Natural killer cell treated with Interleukin-12 subunit alpha and Interleukin-12 subunit beta and Interleukin-15 and Interleukin-18, amount 100 ng/mL, for 72 hours (primary cell): ENCODE measurements at places on chromosomes 4 and X. TPM values are rescaled to one million over a fixed set of nuclear protein-coding genes. Genes with fewer than 3 reads are reported as not detected.
A peak's percentile ranks its signal among the peaks of the same experiment; 100 is the strongest.

MECP2 gene
- total RNA-seq: 65.5 TPM

VCX3B gene
- not detected for total RNA-seq

RNF4 gene
- 136 TPM for total RNA-seq

DNA sequence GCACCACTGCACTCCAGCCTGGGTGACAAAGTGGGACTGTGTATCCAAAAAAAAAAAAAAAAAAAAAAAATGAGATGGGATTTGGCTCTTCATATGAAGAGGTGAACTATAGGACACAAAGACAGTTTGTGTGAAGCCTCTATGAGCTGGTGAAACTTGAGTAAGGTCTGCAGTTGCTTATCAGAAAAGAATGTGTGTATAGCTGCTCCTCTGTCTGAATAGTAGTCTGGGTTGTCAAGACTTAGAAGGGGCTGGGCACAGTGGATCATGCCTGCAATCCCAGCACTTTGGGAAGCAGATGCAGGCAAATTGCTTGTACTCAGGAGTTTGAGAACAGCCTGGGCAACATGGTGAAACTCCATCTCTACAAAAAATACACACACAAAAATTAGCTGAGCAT is 82.8 kb downstream of the ARSF start:
- DNase-seq: no peak

GRCh38 chrX:153525451-153525850 is 8.0 kb downstream of the ATP2B3 start:
- no peak for DNase-seq

- DNase-seq: no peak
Measured at GRCh38 chr4:180280726-180281297, 1962.4 kb upstream of the TENM3 start.

DNA sequence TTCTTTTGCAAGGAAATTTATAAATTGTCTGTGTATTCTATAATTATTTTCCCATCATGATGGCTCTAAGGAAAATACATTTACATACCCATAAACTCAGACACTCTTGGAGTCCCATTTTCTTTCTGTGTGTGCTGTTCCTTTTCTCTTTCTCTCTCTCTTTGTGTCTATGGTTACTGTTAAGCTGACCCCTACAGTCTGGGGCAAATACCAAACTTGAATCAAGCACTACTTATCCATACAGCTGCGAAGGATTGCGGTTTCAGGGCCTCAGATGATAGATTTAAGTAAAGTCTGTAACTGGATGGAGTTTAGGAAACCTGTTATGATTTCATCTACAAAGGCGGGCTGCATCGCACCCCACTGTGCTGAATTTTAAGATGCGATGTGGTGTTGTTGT is 150.2 kb downstream of the SHROOM3 start:
- no peak for DNase-seq

DNA sequence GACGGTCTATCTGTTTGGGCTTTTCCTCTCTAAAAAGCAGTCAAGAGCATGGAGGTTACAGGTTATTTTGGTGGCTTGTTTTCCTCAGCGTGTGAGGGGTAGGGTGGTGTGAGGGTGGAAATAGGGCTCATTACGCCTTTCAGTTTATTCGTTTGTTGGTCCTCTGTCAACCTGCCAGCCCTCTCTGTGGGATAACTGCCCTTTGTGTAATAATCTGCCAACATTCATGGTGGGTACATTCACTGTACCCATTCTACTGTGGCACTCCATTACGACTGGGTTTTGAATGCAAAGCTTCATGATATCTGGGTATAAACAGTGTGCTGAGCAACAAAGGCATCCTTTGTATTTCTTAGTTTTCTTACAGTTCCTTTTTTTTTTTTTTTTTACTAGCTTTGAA is 136.4 kb downstream of the ADGRL3 start:
- no peak for DNase-seq

GRCh38 chrX:13411496-13412207 is 91.8 kb upstream of the ATXN3L start:
- DNase-seq: no peak

DNA sequence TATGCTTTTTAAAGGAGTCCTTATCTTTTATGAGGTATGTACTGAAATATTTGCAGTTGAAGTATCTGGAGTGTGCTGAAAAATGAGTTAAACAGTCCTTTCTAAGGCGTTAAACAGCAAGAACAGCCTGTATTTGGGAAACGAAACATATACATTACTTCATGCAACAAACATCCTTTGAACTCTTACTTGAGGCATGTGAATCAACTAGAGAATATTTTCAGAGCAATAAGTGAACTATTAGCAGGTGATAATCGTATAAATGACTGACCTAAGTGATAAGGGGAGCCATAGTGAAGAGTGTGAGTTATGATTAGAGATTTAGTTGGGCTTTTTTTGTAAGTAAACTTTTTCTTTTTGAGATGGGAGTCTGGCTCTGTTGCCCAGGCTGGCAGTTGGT is 45.9 kb upstream of the RHOH start:
- DNase-seq: no peak

DNA sequence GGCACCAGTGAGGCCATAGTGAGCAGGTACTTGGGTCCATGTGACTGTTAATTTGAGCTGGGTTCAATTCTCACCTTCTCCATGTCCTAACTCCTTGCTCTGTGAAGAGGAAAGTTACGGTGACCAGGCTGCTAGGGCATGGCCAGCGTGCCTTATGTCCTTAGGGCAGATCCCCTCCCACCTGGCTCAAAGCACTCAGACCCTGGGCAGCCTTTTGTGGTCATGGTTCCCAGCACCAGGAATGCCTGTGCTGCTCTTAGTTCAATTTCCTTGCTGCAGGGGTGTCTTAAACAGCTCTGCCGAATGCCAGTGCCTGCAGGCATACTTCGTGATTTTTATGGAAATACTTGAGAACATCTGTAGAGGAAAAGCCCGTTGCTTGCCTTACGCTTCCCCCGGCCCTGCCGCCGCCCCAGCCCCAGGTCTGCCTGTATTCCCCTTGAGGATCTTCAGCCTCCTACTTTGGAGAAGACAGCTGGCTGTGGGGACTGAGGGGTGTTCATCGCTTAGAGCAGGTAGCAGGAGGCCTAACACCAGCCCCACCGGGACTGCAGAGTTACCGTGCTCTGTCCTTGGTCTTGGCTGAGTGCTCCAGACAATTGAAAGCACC is 3.1 kb upstream of the CDK16 start:
- DNase-seq: peak; percentile 20

DNA sequence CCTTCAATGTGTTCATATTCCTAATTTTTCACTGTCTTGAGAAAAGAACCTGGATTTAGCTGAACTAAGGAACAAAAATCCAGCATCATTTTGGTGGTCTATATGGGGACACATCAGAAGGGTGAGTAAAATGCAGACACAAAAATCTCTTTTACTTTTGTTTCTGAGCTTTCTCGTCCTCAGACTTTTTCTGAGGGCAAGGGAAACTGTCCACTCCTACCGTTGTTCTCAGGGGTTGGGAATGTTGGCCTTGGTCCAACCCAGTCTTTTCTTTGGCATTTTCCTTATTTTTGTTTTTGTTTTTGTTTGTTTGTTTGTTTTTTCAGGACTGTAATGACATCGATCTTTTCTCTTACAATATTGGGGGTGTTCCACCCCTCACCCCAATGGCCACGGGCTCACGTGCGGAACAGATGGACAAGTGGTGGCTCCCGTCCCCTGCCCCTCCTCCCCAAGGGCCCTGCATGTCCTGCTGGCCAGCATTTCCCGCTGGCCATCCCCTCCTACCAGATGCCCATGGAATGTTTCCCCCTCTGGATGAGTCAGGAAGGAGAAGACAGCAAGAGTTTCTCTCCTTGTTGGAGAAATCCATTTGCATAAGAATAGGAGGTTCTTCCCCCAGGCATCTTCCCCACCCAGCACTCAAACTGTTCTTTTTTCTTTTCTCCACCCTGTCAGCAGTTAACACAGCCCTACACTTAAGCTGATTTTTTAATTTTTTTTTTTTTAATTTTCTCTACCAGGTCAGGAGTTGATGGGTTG is 305.4 kb upstream of the NDST4 start:
- no peak for DNase-seq

- DNase-seq: no peak
Measured at GRCh38 chr4:155964016-155964891, 10.6 kb upstream of the CTSO start.

DNA sequence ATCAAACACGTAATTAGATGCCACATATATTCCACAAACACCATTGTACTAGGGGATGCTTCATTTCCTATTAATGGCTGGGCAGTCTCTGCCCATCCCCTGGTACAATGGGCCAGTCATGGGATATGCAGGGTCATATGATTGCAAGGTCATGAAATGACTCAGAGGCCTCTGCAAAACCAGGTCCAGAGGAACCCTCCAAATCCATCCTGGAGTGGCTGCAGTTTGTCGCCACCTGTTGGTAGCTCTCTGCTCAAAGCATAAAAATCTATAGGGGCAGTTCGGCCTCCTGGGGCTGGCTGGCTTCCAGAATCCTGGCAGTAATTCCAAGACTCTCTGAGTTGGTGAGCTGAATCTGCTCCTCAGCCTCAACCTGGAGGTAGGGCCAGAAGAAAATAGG is 22.9 kb upstream of the PUDP start:
- DNase-seq: peak; percentile 69
